ENCODE measurements at places on chromosomes 5 and 9. TPM values are rescaled to one million over a fixed set of nuclear protein-coding genes. Genes with fewer than 3 reads are reported as not detected.
A peak's percentile ranks its signal among the peaks of the same experiment; 100 is the strongest.

- DNase-seq = no peak
Measured at GRCh38 chr5:56282216-56282615, 49.1 kb upstream of the ANKRD55 start.

DNA sequence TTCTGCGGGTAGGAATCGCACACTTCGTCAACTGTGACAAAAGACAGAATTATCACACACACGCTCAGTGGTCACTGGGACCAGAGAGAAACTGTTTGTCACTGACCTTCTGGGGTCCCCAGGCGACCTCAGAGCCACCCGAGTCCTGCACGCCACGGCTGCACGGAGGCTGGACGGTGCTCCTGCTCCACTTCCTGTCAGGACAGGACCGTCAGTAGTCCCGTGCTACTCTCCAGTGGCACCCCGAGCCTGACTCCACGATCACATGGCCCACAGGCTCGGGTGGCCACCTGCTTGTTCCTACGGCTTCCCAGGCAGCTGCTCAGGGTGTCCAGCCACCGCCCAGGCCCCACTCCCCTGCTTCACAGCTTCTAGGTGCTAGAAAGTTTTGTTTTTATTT lies 17.9 kb downstream of the MRNIP start:
- no peak for DNase-seq

GRCh38 chr5:124920909-124921666 lies 174.6 kb upstream of the ZNF608 start:
- no peak for DNase-seq

DNA sequence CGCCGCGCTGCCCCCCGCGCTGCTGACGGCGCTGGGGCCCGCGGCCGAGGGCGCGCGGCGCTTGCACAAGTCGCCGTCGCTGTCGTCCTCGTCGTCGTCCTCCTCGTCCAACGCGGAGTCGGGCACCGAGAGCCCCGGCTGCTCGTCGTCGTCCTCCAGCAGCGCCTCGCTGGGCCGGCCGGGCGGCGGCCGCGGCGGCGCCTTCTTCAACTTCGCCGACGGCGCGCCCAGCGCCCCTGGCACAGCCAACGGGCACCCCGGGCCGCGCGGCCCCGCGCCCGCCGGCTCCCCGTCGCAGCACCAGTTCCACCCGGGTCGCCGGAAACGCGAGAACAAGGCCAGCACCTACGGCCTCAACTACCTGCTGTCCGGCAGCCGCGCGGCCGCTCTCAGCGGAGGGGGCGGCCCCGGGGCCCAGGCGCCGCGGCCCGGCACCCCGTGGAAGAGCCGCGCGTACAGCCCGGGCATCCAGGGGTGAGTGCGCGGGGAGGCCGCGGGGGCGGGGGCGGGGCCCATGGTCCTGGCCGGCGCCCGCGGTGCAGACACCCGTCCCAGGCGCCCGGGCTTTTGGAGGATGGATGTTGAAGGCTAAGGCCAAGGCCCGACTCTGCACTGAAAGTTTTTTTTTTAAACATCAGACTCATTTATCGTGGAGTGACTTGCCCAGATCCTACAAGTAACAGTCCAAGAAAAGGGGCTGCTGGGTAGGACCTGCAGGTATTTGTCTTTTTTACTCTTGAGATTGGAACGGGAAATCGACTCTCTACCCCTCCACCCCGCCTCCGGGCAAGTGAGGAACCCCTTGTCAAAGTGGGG lies 1.2 kb downstream of the TENT4A start:
- DNase-seq = no peak

DNA sequence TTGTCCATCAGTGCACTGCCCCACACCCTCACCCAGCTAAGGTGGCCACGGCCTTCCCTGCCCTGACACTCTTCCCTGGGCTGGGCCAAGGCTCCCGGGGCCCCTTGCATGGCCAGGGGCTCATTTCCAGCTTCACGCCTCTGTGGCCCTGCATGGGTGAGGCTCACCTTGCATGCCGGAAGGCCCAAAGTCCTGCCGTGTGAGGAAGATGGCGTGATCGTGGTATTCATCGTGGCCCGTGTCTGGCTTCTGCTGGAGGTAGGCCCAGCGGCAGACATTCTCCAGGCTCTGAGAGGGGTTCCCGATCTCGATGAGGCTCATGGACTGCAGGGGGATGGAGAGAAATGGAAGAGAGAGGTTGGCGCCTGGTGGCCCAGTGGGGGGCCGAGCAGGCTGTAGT lies 98.4 kb downstream of the ZNF354C start:
- DNase-seq = no peak

DNA sequence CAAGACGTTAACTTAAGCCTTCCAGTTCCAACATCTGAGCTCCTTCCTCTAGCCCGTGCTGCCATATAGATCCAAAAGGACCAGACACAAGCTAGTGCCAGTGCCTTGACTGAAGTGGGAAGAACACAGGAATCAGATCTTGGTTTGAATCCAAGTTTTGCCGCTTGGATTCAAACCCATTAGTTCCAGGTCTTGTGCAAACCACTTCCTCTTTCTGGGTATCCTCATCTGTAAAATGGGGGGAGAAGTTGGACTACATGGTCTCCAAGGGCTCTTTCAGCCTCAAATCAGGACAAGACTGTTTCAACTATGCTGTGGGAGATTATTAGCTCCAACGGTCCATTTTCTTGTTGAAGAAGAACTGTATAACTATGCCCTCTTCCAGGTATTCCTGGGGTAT lies 32.6 kb downstream of the TTLL11 start:
- DNase-seq = no peak

B4GALT7 gene
- polyA plus RNA-seq = 21.2 TPM

- no peak for DNase-seq
Measured at GRCh38 chr9:6641961-6642360, 3.6 kb downstream of the GLDC start.

DNA sequence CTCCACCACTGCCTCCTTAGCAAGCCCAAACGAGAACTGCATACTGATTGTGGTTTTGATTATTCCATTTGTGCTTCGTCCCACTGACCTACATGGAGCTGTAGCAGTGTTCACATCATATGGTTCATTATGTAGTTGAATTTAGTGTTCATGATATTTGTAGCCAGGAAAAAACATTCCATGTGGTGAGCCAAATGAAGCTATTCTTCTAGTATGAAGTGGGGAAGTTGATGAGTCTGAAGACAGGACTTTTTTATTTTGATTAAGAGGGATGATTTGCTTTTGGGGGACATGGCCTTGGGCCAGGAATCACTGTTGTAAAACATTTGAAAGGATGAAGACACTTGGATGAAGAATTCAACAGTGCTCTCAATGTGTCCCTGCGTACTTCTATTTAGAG lies 192.9 kb upstream of the SLC27A6 start:
- DNase-seq = no peak

GRCh38 chr9:27722866-27723265 lies 149.6 kb upstream of the C9orf72 start:
- no peak for DNase-seq

GRCh38 chr9:40913928-40914673 lies 214.4 kb downstream of the FOXD4L6 start:
- no peak for DNase-seq

DNA sequence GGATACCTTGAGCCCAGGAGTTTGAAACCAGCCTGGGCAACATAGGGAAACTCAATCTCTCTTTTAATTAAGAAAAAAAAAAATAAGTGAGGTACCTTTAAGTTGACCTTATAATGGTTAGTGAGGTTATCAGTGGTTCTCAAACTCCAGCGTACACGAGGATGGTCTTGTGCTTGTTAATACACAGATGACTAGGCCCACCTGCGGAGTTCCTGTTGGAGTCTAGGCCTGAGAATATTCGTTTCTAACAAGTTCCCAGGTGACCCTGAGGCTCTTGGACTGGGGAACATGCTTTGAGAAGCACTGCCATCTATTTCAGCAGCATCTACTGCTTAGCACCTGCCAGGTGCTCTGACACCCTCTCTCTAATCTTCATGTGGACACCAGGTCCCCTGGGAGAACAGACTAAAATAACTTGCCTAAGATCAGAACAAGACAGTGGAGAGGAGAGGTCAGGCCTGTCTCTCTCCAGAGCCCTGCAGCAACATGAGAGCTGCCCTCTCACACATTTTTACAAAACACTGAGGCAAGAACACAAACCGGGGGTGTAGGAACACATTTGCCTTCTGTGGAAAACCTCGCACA lies 24.6 kb downstream of the TLE1 start:
- DNase-seq = no peak

NELFB gene
- polyA plus RNA-seq = 44.8 TPM

ACOT12 gene
- 0.37 TPM for polyA plus RNA-seq

SYK gene
- 16.5 TPM for polyA plus RNA-seq

HTR1A gene
- 0.05 TPM for polyA plus RNA-seq

DNA sequence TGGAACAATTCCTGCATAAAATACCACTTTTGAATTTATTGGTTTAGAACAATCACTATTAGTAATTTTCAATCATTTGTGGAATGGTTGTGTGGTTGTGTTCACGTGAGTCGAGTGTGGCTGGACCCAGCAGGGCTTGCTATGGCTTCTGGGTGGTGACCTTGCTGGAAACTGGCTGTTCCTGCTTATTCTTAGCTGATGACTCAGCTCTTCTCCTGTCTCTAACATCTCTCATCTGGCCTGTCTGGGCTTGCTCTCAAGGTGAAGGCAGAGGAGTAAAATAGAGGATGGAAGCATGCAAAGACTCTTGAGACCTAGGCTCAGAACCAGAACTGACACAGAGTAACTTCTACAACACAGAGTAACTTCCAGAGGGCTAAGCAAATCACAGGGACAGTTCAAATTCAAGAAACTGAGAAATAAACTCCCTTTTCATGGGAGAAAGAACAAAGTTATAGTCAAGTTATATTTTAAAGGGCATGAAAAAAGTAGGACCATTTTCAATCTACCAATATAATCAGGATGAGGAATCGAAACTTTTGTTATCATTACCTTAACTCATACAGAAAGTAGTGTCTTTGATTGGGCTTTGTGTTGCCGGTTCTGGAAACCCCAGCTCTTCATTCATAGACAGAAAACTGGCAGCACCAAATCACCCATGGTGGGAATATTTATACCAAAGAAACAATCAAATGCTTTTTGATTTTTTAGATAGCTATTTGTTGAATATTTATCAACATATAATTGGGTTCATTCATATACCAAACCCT lies 665.1 kb downstream of the CDH18 start:
- DNase-seq = no peak

GRCh38 chr5:9834871-9835770 lies 205.0 kb upstream of the TAS2R1 start:
- peak; percentile 9 for DNase-seq

DNA sequence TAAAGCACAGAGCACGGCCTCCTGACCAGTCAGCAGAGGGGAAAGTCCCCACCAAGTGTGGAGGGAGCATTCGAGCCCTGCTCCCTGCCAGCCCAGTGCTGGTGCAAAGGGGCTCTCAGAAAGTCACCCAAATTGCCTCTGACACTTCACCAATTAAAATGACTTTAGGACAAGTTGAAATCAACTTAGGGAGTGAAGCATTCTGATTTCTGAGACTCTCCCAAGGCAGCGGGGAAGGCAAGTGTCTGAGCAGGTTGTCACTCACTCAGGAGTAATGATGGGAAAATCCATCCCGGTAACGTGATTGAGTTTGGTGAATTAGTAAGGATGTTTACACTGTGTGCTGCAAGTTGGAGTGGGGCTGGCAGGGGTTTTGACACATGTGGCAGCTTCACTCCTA lies 73.7 kb downstream of the PCDH1 start:
- DNase-seq = no peak

DNA sequence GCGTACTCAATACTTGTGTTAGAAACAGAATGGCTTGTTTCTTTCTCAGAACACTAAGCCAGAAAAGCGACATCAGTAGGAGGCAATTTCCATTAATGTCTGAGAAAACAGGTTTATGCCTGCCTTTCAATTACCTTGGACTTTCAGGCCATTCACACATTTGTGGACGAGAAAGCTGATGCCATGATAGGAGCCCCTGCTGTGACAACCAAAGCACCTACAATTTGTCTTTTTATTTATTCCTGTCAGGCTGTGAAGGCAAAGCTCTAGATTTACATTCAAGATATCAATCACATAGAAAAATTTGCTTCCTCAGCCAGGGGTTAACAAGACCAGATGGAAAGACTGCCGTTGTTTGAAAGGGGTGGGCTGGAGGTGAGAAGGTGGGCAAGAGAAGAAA lies 76.2 kb downstream of the C7 start:
- no peak for DNase-seq

GRCh38 chr5:101284736-101285375 lies 381.8 kb upstream of the ST8SIA4 start:
- no peak for DNase-seq

DNA sequence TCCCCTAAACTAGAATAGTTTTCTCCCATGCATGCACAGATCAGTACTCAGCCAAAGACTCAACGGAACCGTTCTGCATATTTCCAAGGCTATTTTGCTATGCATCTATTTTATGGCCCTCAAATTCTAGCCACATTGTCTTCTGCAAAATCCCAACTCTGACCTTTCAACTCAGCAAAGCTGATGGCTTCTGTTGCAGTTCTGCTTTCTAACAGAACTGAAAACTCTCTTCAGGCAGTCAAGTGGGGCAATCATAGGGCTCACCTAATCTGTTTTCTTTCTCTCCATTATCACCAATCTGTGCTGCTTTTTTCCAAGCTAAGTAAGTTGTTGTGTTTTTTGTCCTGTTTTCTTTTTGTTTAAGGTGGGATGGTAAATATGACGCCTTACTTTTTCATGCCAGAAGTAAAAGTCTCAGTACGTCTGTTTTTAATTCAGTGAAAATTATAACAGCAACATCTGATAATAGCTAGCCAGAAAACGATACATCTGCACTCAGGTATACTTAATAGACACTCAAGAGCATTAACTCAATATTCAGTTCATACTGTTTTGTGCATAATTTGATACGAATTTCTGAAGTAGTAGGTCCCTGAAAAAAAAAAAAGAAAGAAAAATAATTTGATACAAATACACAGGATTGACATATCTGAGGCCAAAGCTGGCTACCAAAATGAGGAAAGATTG lies 454.3 kb downstream of the TLE1 start:
- DNase-seq = no peak

DNA sequence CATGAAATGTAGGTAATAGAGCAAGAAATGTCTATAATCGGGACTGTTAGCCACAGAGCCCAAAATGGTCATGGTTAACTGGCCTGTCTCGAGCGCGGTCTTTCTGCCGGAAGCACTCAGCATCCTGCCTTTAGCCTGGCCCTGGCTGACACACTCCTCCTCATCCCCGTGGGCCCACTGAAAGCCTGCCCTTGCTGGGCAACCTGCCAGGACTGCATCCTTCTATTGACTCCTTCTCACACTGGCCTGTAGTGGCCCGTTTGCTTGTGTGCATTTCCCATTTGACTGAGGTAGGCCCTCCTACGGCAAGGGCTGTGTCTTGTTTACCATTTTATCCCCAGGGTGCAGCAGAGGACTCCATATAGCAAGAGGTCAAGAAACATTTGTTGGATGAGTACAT lies 215.7 kb downstream of the ATPSCKMT start:
- no peak for DNase-seq

GRCh38 chr5:120457839-120458507 lies 6.1 kb upstream of the PRR16 start:
- no peak for DNase-seq

FBXL7 gene
- polyA plus RNA-seq = 28.1 TPM

GRCh38 chr5:93236807-93237421 lies 344.1 kb downstream of the NR2F1-AS1 start:
- DNase-seq = no peak

DNA sequence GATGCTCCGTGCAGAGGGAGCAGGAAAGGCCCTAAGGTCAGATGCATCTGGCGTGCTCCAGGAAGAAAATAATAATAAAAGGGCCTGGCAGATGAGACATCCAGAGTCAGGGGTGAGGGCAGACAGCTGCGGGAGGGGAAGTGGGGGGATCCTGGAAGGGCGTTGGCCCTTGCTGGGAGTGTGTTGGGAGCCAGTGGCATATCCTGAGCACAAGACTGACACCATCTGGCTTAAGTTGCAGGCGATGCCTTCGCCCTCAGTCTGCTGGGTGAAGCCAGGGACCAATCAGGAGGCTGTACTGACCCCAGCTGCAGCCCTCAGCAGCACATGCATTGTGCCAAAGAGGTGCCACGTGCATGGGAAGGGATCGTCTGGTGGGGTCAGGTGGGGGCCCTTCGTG lies 3.8 kb downstream of the OR2V2 start:
- no peak for DNase-seq
